ENCODE measurements at places on chromosomes 16 and 17. TPM values are rescaled to one million over a fixed set of nuclear protein-coding genes. Genes with fewer than 3 reads are reported as not detected.

The FAM171A2 gene
- total RNA-seq: 3.4 TPM

The TMC5 gene
- not detected for total RNA-seq

The KRTAP29-1 gene
- total RNA-seq: not detected

The TBX6 gene
- total RNA-seq: not detected

The MFAP4 gene
- 41.3 TPM for total RNA-seq

The SDR42E2 gene
- total RNA-seq: not detected

The CTRB1 gene
- not detected for total RNA-seq

The CNTD1 gene
- total RNA-seq: not detected

The SLFN14 gene
- not detected for total RNA-seq

The HID1 gene
- 0.30 TPM for total RNA-seq

The ACSM5 gene
- not detected for total RNA-seq

The TEX14 gene
- total RNA-seq: 0.05 TPM

The NPB gene
- total RNA-seq: 1.5 TPM

The TMEM204 gene
- total RNA-seq: 4.8 TPM

The MATCAP1 gene
- total RNA-seq: 9.8 TPM

The BAIAP3 gene
- 0.89 TPM for total RNA-seq

The RRAD gene
- 37.4 TPM for total RNA-seq

The RPA1 gene
- total RNA-seq: 33.5 TPM

The KRT31 gene
- not detected for total RNA-seq
